Islet precursor cell (in vitro differentiated cells): ENCODE measurements at places on chromosomes 7 and 10.

DNA sequence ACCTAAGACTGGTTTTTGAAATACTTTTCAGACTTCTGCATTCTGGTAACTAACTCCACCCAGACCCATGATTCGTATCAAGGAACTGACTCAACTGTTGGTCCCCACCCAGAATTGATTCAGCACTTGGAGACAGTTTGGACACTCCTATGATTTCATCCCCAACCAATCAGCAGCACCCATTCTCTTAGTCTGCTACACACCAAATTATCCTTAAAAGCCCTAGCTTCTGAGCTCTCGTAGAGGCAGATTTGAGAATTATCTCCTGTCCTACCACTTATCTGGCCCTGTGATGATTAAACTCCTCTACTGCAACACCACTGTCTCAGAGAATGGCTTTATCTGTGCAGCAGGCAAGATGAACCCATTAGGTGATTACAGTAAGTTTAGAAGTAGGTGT lies 7.7 kb upstream of the GSTO1 start:
- no peak for DNase-seq

GRCh38 chr7:159034394-159034793 lies 110.3 kb downstream of the VIPR2 start:
- DNase-seq: no peak

- DNase-seq: peak; percentile 69
Measured at GRCh38 chr10:49139846-49140195, 6.0 kb upstream of the FAM170B start.

DNA sequence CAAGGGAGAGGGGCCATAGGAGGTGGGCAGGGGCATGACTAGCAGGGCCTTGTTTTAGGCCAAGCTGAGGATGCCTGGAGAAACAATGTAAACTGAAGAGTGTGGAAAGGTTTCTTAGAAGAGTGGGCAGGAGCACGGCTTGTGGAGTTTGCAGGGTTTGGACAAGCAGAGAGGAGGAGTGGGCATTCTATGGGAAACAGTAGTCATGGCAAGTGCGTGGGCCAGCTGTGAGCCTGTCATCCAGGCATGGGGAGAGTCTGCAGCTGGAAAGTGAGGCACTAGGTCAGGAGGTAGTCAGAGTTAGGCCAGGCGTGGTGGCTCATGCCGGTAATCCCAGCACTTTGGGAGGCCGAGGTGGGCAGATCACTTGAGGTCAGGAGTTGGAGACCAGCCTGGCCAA lies 130.1 kb downstream of the SH3PXD2A start:
- no peak for DNase-seq

- peak; percentile 62 for DNase-seq
Measured at GRCh38 chr7:68722044-68722443, 876.2 kb upstream of the AUTS2 start.

GRCh38 chr10:33291053-33291592 lies 43.3 kb downstream of the NRP1 start:
- no peak for DNase-seq

DNA sequence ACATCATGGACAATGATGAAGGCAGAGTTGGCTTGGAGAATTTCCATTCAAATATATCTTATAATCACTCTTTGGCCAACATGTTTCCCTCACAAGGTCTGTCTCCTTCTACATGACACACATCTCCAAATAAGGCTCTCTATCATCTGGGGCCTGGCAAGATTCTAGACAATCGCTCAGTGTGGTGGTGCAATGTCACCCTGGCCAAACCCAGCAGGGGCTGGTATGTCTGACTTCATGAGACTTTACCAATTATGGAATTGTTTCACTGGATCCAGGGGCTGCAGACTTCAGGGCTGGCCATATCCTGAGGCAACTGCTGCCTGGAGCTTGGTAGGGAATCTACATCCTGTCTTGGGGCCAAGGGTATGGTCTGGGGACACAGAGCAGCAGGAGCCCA lies 319.0 kb downstream of the PLXNA4 start:
- no peak for DNase-seq

DNA sequence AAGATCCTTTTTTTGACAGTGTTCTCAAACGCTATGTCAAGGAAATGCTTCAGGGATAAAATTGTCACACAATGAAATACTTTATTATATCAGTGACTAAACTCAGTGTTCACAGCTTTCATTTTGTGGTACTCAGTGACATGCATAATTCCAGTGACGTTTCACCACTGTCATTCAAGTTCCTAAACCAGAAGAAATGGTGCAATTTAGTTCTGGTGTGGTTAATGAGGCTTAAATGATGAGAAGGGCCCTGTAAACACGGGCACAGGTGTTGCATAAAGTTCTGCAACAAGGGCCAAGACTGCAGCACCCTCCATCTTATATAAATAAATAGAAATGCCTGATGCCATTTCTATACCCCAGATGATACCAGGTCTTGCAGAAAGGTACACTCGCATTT lies 1247.1 kb downstream of the GATA3 start:
- no peak for DNase-seq

DNA sequence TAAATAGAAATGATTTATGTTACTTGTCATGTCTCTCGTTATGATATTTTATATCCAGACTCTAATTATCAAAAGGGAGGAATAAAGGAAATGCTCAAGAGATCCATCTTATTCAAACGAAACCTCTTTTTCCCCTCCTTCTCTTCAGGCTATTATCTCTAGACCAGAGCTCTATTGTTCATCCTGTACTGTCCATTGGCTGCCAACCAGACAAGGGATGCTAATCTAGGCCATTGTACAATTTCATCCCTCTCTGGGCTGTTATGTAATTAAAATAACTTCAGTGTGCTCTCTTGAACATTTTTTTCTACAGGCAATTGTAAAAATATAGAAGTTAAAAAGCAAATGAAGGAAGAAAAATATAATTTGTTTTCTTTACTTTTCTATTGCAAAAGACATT lies 220.4 kb downstream of the HDAC9 start:
- DNase-seq: no peak

DNA sequence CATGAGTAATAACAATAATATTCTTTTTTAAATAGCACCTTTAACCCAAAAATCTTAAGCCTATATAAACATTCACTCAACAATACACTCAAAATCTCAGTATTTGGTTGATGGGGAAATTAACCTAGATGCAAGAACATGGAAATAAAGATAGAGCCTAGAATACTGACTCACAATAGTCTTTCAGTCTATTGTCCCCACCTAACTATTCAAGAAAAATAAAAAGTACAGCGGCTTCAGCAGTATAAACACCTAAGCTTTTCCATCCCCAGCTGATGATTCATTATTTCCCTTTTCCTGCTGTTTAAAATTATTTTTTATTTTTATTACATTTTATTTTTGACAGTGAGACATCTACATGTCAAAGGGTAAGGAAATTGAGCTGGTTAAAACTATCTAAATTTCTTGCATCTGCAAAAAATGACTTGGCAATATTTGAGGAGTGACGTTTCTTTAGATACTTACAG lies 201.4 kb downstream of the FZD1 start:
- no peak for DNase-seq

DNA sequence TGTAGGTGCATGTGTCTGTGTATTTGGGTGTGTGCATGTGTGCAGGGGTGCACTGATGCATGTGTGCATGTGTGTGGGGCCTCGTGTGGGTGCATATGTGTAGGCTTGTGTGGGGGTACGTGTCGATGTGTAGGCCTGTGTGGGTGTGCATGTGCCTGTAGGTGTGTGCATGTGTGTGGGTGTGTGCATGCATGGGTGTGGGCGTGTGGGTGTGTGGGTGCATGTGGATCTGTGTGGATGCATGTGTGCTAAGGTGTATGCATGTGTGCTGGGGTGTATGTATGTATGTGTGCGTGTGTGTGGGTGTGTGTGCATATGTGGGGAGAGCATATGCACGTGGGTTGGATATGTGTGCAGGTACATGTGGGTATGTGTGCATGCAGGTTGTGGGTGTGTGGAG lies 73.2 kb downstream of the NKX6-2 start:
- DNase-seq: no peak

GRCh38 chr10:70803775-70804420 lies 11.8 kb upstream of the SGPL1 start:
- no peak for DNase-seq

GRCh38 chr10:6390213-6390845 lies 187.6 kb downstream of the PFKFB3 start:
- no peak for DNase-seq

DNA sequence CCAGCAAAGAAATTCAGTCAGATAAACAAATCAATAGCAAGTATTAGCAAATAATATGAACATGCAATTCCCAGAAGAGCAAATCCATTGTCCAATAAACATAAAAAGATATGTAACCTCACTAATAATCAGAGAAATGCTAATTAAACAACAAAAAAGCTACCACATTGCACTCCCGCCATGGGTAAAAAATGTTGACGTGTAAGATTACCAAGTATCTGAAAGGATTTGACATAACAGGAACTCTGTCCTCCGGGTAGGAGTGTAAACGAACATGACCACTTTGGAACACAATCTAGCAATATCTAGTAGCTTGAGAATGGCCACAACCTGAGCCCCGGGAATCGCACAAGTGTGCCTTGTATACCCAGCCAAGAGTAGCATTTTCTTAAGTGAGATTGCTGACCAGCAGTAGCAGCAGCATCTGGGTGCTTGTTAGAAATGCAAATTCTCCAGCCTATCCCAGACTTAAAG lies 31.6 kb downstream of the DYDC1 start:
- DNase-seq: no peak

DNA sequence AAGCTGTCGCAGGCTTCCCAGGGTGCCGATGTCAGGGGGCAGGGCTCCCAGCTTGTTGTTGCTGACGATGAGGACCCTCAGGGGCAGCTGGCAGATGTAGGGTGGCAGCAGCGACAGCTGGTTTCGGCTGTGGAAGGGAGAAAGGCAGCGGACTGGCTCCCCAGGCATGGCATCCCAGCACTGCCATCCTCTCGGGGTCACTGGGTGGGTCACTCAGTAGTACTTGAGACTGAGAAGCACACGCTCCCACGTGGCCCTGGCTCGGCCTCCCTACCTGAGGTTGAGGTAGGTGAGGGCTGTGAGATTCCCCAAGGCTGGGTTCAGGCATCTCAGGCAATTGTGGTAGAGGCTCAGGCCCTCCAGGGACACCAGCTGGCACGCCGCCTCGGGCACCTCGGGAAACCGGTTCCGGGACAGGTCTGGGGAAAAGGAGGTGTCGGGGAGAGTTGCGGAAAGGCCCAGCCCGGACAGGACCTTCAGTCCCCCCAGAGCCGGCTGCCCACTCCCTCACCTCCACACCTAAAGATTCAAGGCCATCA lies 3.8 kb downstream of the LRCH4 start:
- DNase-seq: no peak

DNA sequence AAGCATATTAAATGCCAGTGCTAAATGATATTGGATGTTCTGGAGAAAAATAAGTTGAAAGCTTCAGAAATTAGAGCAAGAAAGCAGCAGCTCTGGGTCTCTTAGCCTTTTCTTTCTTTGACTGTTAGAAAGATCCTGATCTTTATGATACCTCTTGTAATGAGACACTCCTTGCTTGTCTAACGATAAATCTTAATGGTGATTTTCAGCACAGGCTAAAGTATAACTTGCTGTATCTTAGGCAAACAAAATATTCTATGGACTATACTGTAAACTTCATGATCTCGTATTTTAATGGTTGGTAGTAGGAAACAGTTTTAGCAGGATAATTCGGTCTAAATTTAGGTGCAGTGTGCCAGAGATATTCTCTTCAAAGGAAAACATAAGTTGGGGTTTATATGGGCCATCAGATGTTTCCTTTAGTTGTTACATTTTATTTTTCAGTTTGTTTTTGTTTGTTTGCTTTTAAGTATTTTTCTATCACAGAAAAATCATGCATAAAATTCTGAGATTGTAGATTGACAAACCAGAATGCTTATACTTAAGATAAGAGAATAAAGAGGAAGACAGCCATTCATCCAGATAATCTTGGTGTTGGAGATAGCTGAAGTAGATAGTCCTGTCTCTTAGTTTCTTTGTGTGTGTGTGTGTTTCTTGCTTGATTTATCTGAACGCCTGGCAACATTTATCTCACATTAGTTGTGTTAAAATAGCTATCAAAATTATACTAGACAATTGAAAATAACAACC lies 4.7 kb downstream of the CASD1 start:
- no peak for DNase-seq

DNA sequence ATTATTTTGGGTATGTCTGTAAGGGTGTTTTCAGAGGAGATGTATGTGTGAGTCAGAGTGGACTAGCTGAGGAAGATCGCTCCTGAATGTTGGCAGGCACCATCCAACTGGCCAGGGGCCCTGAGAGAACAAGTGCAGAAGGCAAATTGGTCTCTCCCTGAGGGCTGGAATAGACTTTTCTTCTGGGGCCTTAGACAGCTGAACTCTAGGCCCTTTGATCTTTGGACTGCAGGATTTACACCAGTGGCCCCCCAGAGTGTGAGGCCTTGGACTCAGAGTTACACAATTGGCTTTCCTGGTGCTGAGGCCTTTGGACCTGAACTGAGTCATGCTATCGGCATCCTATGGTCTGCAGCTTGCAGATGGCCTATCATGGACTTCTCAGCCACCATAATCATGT lies 217.2 kb downstream of the REEP3 start:
- DNase-seq: peak; percentile 89

DNA sequence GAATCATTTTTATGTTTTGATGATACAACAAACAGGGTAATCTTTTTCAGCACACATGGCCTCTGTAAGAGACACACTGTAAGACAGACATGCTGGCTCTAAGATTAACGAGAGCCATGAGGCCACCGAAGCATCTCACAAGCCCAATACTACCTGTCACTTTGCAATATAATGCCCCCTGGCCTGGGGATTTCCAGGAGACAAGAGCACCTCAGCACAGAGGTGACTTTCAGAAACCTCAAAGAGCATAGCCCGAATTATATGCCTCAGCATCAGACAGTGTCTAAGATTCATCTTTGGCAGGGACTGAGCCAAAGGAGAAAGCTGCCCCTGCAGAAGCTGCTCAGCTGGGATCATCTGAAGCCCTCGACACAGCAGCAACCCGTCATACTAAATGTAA lies 44.2 kb upstream of the TMEM213 start:
- DNase-seq: no peak

DNA sequence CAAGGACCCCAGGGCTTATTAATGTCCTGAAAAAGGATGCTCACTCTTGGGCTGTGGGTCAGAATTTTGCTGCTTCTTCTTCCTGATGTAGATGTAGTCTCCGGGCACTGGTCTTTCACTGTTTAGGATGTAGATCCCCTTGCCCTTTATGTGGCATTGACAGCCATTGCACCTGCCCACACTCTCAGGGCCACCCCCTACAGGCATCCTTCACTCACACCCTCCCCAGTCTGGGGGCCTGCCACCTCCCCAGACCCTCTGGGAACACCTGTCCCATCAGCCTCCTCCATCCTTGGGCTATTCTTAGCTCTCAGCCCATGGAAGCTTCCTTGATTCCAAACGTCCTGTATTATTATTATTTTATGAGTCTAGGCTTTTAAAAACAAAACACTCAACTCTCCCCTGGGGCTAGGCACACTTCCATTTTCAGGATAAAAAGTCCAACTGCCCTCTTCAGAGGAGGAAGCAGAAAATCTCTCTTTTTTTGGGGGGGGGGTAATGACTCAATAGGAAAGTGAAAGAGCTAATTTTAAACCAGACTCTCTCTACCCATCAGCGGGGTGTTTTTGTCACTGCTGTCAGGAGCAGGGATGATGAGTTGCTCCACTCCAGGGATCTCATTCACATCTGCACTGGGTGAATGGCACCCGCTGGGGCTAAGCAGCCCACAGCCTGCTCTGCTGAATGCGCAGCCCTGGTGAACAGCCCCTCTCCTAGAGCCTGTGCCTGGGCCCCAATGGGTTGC lies 11.5 kb upstream of the KLRG2 start:
- DNase-seq: no peak
